Fibroblast of skin of abdomen (primary cell): ENCODE measurements at places on chromosomes 11 and 22.

- DNase-seq = peak; percentile 65
Measured at GRCh38 chr11:37786214-37786755, 1188.2 kb upstream of the RAG2 start.

DNA sequence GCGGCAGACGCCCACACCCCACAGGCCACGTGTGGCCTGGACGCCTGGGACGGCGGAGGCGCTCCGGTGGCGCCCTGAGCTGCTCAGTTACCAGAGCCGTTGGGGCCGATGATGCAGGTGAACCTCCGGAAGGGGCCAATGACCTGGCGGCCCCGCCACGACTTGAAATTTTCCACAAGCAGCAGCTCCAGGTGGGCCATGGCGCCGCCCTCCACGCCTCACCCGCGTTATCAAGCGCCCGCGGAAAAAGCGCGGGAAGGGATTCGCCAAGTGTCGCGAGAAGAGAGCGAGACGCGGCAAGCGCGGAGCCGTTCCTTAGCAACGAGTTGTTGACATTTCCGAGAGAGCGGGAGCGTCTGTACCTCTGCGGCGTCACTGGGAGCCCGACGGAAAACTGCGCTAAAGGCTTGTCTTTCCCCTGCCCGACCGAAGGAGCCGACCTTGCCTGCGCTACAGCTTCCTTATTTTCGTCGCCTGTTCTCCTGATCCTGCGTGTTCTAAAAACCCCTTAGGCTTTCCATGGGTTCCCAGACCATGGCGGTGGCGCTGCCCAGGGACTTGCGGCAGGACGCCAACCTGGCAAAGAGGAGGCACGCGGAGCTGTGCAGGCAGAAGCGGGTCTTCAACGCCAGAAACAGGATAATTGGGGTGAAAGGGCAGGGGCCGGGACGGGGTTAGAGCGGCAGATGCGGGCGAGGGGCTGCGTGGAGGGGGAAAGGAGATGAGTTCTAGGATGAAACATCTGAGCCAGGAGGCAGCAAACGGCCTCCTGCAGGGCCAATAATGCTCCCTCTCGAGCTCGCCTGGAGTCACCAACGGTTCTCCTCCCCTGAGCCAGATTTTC, at the start of the genes RIBC2 and SMC1B:
Gene RIBC2 (plus strand): TSS at position 326 of the 844 bp plus-strand sequence. CDS start 194 bp downstream, at position 520.
Gene SMC1B (minus strand): TSS at position 232 of the 844 bp plus-strand sequence. CDS start 32 bp downstream, at position 200.
- peak; percentile 87 for DNase-seq

GRCh38 chr11:84247926-84248325, 961.8 kb upstream of the CCDC90B start:
- DNase-seq = peak; percentile 37

DNA sequence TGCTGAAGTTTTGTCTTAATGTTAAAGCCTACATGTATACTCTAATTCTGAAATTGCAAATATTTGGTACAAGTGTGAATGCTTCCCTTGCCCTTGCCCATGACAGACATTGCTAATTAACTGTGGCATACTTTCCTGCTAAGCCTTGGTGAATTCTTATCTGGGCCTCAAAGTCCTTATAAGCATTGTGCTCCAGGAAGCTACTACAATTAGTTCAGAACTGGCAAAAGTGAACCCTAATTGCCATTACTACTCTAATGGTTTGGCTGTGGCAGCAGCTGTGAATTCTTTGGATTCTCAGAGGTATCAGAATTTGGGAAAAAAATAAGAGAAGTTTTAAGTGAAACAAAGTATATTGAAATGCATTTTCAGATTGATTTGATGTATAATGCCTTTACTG, 24.3 kb downstream of the EMSY start:
- no peak for DNase-seq

DNA sequence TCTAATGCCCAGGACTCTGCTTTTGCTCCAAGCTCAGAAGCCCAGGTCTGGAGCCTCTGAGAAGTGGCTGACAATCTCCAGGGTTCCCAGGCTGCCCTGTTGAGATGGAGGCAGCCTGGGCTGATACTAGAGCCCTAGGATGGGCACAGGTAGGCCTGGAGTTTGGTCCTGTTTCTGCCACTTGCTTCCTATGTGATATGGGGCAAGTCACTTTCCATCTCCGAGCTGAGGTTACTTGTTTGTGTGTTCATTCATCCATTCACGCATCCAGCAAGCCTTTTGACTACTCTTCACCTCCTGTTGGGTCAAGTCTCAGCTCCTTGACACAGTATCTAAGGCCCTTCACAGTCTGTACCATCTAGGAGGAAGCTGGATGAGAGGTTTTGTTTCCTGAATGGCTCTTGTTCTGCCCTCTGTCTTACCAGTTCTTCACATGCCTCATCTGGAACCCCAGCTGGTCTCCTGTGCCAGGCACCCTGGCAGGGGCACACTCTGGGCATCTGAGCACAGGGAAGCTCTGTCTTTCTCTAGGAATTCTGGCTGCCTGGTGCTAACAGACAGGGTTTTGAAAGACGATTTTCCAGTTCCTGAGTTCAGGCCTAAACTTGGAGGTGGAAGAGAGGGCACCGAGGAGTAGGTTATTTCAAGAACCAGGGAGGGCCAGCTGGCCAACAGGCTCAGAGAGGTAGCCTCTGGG, 53.2 kb upstream of the AMPD3 start:
- no peak for DNase-seq

DNA sequence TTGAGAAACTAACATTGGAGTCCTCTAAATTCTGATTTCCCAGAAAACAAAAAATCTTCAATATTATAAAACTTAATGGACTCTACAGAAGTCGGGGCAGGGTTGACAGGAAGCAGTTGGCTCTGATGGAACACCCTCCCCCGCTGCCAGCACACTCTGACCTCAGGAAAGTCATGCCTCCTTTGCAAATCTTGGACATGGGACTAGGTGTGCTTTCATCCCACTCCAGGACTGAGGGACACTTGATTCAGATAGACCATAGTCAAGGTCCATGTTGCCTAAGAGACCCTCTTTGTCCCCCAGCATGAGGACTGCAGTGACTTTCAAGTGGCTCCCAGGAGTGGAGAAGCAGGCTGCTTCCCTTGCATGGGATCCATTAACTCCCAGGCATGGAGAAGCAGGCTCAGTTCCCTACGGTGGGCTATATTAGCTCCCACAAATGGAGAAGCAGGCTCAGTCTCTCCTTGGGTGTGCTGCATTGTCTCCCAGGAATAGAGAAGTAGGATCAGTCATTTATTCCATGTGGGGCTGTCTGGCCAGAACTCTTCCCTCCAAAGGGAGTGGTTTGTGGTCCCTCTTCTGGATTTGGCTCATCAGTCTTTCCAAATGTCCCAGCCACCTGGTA, 38.3 kb downstream of the C22orf31 start:
- no peak for DNase-seq

GRCh38 chr11:64629796-64630562, 39.0 kb downstream of the SLC22A12 start:
- no peak for DNase-seq

DNA sequence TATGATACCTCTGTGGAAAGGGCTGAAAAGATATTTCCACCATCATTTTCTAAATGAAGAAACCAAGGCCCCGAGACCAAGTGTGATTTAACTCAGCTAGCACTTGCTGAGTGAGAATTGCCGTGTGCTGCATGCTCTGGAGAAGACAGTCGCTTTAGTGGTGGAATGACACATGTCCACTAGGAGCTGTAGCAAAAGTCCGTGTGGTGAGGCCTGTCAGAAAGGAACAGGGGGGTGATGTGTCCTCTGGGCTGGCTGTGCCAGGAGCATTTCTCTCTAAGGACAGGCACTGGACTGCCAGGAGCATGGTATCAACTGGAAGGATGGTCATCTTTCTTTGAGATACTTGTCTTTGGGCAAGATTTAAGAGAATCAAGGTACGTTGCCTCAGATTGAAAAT, 72.8 kb downstream of the ATXN10 start:
- DNase-seq = no peak

DNA sequence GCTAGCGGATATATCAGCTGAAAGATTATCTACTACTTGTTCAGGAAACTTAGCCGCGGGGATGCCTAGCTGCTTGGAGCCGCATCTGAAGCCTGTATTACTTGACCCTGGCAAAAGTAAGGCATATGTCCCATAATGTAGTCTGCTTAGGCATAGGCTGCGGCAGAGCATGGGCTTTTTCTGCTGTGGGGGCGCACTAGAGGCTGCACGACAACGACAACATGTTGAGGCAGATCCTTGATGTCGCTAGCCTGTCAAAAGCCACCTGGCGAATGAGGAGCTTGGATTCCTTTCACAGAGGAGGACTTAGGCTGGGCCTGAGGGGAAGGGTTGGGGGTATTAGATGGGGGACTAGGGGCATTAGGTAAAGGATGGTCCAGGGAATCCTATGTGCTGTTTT, 1.1 kb upstream of the OR52N2 start:
- DNase-seq = no peak

- DNase-seq = peak; percentile 63
Measured at GRCh38 chr11:12845739-12846358, 163.3 kb upstream of the RASSF10 start.

GRCh38 chr11:98417256-98417755, 603.4 kb upstream of the CNTN5 start:
- no peak for DNase-seq

DNA sequence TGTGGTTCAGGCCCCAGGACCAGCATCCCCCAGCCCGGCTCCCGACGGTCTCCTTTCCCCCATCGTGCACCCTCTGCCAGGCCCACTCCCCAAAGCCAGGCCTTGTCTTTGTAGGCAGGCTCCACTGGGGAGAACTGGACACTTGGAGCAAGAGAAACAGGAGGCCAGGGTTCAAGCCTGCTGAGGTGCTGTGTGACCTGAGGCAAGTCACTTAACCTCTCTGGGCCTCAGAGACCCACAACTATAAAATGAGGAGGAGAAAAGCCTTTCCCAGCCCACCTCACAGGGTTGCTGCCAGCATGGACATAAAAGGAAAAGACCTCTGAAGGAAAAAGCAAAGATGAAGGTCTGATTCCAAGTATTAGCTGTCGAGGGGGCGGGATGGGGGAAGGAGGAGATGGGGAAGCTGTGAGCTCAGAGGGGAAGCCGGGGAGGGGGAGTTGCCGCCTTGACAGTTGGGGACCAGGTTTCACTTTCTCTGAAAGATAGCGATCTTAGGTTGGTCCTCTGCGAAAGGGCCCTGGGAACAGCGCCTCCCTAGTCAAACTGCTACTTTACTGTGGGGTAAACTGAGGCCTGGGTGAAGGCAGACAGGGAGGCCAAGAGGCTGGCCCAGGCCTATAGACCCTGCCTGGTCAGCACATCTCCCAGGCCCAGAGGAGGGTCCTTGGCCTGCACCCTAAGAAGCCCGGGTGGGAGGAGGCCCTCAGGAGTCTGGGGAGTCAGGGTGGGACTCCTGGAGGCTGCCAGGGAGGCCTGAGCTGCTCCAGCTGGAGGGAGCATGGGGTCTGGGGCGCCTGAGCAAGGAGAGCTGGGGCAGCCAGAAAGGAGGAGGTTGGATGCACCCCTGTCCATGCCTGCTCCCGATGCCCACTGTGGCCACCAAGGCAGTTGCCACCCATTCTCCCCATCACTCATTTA, 991 bp upstream of the OSM start:
- no peak for DNase-seq

GRCh38 chr22:22431271-22432220, 77.0 kb downstream of the ZNF280B start:
- peak; percentile 34 for DNase-seq

DNA sequence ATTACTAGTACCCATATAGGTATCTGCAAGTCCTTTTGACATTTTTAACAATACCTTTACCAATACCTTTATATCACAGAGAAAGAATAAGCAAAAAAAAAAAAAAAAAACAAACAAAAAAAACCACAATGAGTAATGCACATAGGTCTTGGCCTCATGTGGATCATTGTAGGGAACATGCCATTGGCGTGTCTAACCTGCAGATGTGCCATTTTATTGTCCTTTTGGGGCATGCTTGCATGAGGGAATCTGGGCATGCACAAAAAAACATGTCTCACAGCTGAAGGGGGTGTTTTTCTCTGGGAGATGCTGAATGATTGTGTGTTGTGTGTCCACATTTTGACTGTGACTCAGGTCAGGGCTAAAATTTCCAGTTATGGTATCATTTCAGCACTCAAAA, 361.6 kb downstream of the GUCY1A2 start:
- DNase-seq = no peak

DNA sequence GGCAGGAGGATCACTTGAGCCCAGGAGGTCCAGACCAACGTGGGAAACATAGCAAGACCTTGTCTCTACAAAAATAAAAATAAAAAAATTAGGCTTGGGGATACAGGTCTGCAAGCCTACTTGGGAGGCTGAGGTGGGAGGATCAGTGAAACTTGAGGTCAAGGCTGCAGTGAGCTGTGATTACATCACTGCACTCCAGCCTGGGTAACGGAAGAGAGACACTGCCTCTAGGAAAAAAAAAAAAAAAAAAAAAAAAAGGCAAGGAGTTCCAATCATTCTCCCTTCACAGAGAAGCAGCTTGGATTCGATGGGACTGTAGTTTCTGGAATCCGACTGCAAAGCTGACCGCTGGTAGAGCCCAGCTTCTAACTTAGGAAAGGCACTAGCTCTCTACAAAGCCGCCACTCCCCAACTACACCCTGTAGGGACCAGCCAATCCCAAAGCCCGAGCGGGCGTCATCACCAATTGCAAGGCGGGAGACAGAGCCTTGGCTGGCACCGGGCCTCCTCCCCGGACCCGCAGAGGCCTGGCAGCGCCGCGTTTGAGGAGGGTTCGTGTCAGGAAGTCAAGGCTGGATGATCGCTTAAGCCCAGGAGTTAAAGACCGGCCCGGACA, 716 bp upstream of the DDB2 start:
- peak; percentile 78 for DNase-seq

- no peak for DNase-seq
Measured at GRCh38 chr22:50303848-50304527, 3.5 kb downstream of the PLXNB2 start.

DNA sequence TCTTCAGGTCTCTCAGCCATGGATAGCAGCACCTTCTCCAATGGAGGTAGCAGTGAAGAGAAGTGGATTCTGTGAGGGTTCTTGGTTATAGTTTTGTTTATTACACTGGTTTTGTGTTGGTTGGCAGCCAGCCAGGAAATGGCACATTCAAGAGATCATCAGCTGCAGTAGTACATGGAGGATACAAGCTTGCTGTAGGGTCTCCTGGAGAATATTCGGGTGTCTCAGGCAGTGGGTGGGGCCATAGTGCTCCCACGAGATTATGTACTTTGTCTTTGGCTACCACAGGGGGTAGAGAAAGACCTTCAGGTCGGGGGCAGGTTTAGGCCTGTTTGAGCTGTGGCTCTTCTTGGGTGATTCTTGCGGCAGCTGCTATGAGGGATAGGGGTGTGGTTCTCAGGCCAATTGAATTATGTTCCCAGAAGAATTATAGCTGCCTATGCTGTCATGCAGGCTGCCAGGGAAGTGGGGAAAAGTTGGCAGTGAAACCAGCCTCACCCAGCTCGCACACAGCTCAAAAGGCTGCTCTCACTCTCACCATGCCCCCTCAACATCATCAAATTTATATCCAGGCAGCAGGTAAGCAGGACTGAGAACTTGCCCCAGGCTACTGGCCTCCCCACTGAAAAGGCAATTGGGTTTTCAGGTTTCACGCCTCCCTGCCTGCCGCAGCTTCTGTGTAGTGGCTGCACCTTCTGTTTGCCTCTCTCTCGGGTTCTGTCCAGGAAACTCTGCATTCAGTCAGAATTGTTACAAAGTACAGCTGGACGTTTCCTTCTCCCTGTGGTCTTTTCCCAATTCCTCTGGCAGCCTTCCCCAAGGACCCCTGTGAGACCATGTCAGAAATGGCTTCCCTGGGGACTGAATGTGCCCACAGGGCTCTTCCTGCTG, 435.5 kb downstream of the LUZP2 start:
- no peak for DNase-seq

- DNase-seq = no peak
Measured at GRCh38 chr22:33969045-33969444, 48.8 kb upstream of the LARGE1 start.

- peak; percentile 41 for DNase-seq
Measured at GRCh38 chr11:103537904-103538502, 428.8 kb downstream of the DYNC2H1 start.
